ENCODE measurements at places on chromosomes 1 and 21. TPM values are rescaled to one million over a fixed set of nuclear protein-coding genes. Genes with fewer than 3 reads are reported as not detected.

The WDR64 gene
- total RNA-seq = not detected

The BTBD19 gene
- 43.7 TPM for total RNA-seq

The LIN28A gene
- total RNA-seq = not detected

The SPATA1 gene
- 1.2 TPM for total RNA-seq

The ATG4C gene
- total RNA-seq = 11.4 TPM

The ATP13A2 gene
- 57.8 TPM for total RNA-seq

The LEFTY1 gene
- total RNA-seq = 1.7 TPM

The IFT25 gene
- total RNA-seq = 37.0 TPM

The IL24 gene
- not detected for total RNA-seq

The RAP1GAP gene
- 8.0 TPM for total RNA-seq

The NBPF3 gene
- total RNA-seq = 18.6 TPM

The SMYD3 gene
- 37.3 TPM for total RNA-seq

The EPHA2 gene
- total RNA-seq = 75.0 TPM

The CHAF1B gene
- 9.2 TPM for total RNA-seq
